ENCODE measurements at places on chromosomes 6 and 20.
A peak's percentile ranks its signal among the peaks of the same experiment; 100 is the strongest.

DNA sequence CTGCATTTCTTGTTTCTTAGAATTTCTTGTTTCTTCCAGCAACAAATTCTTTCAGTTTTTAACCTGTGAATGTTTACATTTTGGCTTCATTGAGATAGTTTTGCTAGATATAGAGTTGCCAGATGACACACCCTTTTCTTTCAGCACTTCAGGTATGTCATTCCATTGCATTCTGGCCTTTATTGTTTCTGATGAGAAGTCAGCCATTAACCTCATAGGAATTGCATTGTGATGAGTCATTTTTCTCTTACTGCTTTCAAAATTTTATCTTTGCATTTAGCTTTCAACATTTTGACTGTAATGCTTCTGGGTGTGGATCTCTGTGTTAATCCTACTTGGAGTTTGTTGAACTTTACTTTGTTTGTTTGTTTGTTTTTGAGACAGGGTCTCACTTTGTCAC is 440.3 kb upstream of the HS3ST5 start:
- no peak for DNase-seq

GRCh38 chr20:36004045-36004444 is 35.7 kb downstream of the CNBD2 start:
- peak; percentile 8 for DNase-seq

GRCh38 chr6:42359021-42359420 is 92.7 kb downstream of the TRERF1 start:
- peak; percentile 94 for DNase-seq

DNA sequence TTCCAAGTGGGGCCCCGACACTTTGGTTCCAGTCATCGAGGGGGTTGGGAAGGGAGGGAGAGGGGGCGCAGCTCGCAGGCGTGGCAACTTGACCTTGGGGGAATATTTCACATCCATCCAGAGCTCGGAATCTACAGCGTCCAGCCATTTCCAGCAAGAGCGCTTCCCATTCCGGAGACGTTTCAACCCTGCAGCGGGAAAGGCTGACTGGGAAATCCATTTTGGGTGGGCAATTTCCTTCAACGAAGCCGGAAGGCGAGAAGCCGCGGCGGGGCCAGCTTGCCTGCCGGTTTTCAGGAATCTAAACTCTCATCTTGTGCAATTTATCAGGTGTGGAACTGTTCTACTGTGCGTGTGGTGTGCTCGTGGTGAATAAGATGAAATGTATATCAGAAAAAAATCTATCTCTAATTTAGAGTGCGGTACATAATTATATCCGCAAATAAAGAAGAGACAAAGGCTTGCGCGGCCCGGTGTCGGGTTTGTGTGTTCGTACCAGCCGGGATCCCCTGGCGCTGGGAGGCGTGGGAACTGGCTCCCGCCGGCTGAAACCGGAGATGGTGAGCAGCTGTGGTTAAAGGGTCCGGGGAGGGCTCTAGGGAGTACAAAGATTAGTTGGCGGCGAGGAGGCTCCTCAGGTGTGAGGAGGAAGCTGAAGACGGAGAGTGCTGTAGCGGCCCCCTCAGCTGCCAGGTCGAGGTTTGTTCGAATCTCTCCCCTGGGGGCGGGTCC is 4.8 kb downstream of the SLC32A1 start:
- DNase-seq: no peak

DNA sequence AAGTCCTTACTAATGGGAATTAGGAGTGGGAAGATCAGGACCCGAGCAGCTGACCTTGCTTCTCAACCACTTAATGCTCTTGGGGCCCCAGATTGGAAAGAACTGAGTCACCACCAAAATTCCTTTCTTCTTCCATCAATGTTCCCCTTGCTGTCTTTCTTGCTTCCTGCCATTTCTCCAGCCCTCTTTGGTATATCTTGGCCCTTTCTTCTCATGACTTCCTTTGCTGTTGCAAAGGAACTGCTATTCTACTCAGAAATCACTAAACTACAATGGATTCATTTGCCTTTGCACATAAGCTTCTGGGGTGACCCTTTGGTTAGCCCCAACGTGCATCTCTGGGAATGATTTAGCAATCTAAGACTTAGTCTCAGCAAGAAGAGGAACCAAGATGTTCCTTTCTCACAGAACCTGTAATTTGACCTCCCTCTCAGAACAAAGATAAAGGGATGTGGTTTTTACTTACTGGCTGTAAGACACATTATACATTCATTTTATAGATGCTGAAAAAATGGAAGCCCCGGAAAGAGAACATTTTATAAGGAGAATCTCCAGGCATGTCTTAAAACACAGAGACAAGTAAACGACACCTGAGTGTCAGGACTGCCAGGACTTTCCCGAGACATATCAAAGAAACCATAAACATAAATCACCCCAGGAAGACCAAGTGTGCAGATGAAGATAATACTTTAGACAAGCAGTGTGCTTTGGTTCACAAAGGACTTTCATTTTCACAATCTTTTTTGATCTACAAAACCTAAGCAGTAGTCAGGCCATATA is 99.0 kb upstream of the TNFAIP3 start:
- peak; percentile 83 for DNase-seq

GRCh38 chr6:92289831-92290230 is 1129.5 kb downstream of the EPHA7 start:
- DNase-seq: peak; percentile 2

DNA sequence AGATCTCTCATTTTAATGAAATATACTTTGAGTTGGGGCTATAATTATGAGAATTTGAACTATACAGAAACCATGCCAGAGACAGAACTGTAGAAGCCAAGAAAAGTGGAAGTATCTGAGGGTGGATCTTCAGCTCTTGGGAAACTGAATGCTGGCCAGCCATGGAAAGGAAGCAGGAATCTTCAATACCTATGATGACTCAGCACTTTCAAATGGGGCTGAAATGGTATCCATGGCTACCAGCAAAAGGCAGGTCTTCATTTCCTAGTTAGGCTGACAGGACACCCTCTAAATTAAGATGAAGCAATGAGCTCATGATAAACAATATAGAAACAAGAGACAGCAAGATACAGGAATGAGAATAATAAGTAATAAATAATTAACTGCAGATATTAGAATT is 171.3 kb downstream of the COL21A1 start:
- DNase-seq: no peak

- DNase-seq: no peak
Measured at GRCh38 chr6:47371139-47371869, 61.6 kb upstream of the TNFRSF21 start.
